ENCODE measurements at places on chromosomes 7 and 10.

DNA sequence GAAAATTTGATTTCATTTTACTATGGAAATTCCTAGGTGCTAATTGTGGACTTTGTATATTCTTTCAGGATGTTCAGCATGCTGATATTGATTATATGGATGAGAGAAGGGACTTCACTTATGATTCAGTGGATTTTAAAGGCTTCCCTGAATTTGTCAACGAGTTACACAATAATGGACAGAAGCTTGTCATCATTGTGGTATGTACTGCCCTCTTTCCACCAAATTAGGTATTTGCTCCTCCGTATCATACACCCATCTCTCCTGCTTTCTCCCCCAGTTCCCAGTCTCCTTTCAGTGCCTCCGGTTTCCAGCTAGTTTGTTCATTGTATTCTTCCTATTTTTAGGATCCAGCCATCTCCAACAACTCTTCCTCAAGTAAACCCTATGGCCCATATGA, 34.6 kb downstream of the MGAM start:
- no peak for DNase-seq

DNA sequence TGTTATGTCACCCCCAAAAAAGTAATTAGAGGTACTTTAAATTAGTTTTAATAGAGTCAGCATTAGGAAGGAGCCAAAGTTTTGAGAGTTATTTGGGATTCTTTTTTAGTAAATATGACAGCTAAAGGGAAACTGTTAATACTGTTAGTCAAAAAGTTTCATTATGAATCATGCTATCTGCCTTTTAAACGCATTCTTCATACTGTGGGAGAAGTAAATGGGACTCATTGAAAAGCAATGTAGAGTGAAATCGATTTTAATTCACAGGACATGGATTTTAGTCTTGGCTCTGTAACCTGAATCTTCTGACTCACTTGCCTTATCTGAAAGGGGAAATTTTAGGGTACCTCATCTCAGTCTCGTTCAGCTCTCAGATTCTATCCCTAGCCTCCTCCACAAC, 105.1 kb downstream of the AASS start:
- DNase-seq = no peak

- no peak for DNase-seq
Measured at GRCh38 chr10:61346796-61347413, 106.3 kb downstream of the TMEM26 start.

DNA sequence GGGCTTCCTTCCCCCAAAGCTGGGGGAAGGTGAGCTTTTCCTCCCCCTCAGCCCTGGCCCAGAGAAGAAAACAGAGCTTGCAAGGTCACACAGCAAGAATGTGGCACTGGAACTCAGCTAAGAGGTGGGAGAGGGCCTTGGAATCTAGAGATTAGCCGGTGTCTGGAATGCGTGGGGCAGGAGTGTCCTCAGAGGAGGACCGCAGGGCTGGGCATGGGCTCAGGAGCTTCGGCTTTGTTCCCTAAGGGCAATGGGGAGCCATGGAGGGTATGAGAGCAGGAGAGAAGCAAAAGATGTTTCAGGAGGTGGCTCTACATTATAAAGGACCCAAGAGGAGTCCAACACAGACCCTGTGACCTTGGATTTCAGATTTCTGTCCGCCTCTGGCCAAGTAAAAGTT, 127.2 kb upstream of the TNRC18 start:
- DNase-seq = no peak

DNA sequence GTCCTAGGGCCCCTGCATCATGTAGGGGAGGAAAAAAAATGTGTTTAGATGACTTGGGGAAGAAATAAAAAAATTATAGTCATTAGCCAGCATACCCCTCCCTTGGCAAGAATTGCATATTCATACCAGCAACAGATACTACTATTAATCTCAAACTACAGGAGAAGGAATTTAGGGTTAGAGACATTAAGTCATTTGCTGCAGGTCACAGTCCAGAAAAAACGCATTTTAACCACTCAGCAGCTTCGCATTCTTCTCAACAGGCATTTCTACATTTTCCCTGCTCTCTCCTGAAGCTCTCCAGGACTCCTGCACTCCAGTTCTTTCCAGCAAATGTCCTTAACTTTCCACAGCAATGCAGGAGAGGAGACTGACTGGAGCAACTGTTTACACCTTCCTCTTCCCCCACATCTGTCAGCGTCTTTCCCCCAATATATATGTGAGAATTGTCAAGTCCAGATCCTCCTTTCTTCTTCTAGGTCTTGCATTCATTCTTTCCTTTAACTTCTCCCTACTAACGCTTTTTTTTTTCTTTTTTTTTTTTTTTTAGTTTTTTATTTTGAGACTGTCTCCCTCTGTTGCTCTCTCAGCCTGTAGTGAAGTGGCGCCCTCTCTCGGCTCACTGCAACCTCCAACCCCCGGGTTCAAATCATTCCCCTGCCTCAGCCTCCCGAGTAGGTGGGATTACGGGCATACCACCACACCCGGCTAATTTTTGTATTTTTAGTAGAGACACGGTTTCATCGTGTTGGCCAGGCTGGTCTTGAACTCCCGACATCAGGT, 35.6 kb downstream of the PRPS1L1 start:
- DNase-seq = no peak

- no peak for DNase-seq
Measured at GRCh38 chr10:101290431-101290830, 61.2 kb upstream of the LBX1 start.

DNA sequence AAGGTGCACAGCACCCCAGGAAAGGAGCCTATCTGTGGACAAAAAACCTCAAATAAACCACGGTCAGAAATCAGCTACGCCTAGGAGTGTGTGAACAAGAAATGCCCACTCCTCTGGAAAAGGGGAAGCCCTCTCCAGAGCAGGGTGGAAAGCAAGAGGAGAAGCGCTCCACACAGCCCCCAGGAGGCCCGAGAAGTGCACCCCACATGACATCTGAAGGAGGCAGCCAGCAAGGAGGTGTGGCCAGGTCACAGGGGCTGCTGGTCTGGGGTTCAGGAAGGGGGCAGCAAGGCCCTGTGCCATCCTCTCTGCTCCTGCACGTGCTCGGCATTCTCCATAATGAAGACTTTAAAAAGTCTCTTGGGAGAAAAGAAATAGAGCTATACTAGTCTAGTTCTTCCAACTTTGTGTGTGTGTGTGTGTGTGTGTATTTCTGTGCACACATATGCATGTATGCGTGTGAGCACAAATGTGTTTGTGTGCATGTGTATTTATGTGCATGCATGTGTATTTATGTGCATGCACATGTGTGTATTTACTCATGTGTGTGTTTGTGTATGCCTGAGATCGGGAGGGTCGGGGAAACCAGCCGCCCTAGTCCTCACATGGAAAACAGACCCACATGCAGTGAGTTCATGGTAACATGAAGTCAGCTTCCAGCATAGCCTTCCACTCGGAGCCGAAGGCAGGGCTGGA, 76.5 kb downstream of the TNS3 start:
- no peak for DNase-seq

DNA sequence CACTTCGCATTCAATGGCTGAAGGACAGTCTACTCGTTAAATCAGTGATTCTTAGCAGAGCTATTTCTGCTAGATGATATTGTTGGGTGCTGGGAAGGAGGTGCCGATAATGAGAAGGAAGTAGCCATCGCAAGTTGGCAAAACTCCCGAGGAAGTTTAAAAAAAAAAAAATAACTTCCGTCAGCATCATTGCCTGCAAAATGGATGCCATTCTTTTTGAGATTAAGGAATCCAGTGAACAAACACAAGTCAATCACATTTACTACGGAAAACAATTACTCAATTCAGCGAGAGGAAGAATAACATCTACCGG, 74.4 kb upstream of the SFMBT2 start:
- DNase-seq = no peak

DNA sequence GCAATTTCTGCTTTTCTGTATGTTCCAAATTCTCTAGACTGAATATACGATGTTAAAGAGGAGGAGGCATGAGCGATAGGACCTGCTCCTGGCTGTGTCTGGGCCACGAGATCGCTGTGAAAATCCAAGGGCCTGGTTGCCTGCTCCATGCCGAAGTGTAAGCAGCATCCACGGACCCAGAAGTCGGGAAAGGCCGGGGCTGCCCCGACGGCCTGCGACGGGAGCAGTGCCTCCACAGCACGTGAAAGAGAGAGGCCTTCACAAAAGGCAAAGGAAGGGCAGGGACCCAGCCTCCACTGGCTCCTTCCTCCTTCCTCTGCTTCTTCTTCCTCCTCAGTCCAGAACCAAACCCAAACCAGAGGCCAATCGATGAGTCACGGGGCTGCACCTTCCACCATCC, 122.9 kb upstream of the MGMT start:
- DNase-seq = no peak

- DNase-seq = no peak
Measured at GRCh38 chr10:73537709-73538108, 41.9 kb upstream of the PPP3CB start.

DNA sequence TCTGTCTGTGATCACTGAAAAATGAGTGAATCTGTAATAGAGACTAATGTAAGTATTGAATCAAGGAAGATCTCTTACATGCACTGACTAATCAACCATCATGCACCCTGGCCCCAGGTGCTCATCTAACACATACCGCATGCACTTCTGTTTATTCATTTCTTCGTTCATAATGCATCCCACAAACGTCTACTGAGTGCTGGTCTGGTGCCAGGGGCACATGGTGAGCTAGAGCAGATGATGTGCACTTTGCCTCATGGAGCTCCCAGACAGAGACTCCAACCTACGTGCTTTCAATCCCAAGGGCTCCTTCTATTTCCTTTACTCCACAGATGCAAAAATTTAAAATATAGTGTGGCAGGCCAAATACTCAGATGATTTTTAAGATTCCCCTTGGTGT, 10.7 kb downstream of the C10orf90 start:
- no peak for DNase-seq

DNA sequence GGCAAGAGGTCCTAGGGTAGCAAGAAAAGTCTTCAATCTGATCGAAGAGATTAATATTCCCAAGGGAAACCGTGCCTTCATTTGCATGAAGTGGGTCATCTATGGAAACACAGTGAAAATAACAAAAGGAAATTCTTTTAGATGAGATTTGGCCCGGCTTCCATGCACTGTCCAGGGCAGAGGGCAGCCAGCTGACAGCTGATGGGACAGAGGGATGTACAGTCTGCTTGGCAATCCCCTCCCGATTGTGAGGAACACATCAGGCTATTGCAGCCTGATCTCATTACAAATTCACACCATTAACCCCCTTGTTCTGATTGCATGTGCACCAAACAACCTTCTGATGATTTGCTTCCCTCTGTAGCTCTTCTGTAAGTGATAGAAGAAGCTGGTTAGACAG, 105.3 kb downstream of the FRMD4A start:
- no peak for DNase-seq

DNA sequence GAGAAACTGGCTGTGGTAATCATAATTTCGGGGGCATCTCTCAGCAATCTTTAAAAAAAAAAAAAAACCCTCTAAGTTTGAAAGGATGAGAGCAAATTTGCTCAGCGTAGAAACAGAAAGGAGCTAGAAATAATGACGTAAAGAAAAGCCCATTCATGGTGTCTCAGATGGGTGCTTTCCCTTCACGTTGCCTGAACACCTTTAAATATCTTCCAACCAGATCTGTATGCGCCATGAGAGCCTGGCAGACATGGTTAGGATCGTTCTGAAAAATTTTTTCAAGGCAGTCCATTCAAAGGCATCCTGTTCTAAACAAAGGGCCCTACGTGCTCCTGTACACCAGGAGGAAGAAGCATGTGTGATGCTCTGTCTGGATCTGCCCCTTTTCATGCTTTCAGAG, 141.2 kb upstream of the C1QL3 start:
- DNase-seq = no peak

GRCh38 chr10:107230887-107231286, 66.4 kb upstream of the SORCS1 start:
- no peak for DNase-seq

DNA sequence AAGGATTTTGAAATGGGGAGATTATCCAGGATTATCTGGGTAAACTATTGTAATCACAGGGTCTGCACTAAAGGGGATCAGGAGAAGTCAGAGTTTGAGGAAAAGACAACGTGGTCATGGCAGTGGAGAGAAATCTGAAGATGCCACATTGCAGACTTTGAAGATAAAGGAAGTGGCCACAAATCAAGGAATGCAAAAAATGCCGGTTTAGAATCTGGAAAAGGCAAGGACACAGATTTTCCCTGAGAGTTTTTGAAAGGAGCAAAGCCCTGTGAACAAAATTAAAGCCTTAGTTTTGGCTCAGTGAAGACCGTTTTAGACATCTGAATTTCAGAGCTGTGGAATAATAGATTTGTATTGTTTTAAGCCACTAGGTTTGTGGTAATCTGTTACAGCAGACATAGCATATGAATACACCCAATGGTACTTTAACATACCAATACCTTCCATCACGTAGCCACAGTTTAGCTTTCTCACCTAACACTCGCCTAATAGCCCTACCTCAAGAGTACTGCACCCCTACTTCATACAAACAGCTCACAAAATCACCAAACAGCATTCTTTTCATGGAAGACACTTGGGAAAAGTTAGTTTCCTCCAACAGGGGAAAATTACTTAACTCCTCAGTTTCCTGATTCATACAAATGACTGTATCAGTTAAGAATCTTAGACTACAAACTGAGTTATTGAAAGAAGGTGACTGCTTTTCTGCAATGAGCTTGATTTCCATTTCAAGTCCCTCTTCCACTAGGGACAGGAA, 446.5 kb downstream of the INHBA start:
- DNase-seq = no peak

GRCh38 chr10:100340948-100341847, 5.8 kb upstream of the SCD start:
- DNase-seq = no peak

- no peak for DNase-seq
Measured at GRCh38 chr10:23191764-23192711, at the start of gene PTF1A. Gene PTF1A, plus strand, starts transcription at chr10:23192312. Its CDS starts 219 bp downstream, at chr10:23192531.

GRCh38 chr10:66586897-66587679, 338.7 kb upstream of the LRRTM3 start:
- DNase-seq = no peak

DNA sequence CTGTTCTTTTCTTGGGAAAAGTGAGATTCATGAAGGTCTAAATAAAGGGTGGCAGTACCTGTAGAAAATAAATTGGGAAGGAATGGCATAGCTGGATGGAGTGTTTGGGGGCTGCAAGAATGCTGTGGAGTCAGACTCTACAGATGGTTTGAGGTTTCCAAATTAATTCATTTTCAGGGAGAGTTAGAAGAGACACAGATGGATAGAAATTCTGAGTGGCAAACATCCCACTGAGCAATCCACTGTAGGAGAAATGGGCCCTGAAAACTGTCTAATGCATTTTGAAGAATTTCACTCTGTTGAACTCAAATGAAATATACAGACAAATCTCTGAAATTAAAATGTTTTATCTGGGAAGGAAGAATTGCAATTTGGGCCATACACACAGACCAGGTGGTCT, 16.9 kb upstream of the NFE2L3 start:
- DNase-seq = no peak

DNA sequence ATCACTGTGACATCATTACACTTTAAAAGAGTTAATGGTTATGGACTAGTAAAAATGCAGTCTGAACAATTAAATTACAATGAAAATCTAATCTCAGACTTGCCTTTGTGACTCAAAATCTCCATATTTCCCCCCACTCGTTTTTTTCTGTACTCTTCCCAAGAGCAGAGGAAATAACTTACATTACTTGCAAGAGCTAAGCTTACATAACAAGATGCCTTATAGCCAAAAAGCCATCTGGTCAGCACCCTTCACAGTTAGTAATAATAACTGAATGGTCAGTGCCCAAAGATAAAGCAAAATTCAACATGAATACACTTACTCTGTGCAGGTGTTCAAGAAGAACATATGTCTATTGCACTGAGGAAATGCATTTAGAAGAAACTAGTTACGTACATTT, 1381.5 kb upstream of the CELF2 start:
- DNase-seq = no peak

- no peak for DNase-seq
Measured at GRCh38 chr7:148763622-148764021, 64.9 kb downstream of the CUL1 start.
